ENCODE measurements at places on chromosomes 12 and 14.

DNA sequence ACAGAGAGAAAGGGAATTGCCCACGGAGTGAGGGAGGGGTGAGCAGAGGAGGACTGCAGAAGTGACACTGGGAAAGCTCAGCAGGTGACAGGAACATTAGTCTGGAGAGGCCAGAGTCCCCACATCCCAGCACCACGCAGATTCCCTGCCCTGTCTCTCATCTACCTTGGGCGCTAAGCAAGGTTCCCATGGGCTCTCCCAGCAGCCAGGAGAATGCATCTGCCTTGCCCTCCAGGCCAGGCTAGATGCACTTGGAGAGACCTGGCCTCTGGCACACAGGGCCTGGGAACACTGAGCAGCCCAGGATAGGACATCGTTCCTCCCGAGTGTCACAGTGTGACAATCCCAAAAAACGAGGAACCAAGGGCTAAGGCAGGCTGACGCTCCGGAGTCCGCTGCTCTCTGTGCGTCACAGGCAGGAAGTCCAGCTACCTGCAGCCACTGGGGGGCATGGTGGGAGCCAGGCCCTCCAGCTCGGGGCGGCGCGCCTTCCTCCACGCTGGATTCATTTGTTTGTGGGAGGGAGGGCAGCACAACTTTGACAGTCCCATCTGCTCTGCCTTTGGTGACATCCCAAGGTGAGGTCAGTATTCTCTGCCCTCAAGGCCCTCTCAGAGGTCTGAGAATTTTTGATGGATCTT is 5.4 kb upstream of the NGB start:
- no peak for DNase-seq

DNA sequence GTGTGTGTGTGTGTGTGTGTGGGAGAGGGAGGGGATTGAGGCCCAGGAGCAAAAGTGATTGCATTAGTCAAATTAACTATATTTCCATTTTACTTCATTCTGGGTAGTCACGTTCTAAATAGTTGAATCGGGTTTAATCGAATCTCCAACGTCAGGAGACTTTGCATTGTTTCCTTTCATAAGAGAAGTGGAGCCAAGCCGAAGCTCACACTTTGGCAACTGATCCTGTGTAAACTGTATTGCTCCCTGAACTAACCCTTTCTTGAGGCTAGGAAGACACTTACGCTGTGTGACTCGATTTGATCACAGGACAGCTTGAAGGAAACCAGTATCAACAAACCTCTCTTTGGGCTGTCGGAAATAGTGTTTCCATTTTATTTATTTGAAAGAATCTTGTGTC is 363.4 kb upstream of the ATP2B1 start:
- no peak for DNase-seq

- no peak for DNase-seq
Observed at GRCh38 chr12:80862531-80862930, 75.2 kb downstream of the LIN7A start.

GRCh38 chr14:99937475-99938244 is 127.6 kb upstream of the EVL start:
- DNase-seq = no peak

GRCh38 chr12:108955225-108955835 is 65.5 kb downstream of the SVOP start:
- DNase-seq = no peak

GRCh38 chr14:24673534-24674203 is 39.7 kb upstream of the GZMB start:
- peak; percentile 60 for DNase-seq

- no peak for DNase-seq
Observed at GRCh38 chr12:1691123-1692007, 495 bp downstream of the ADIPOR2 start.

Measured in stimulated activated CD4-positive, alpha-beta T cell treated with anti-CD3 and anti-CD28 coated beads, Interleukin-2, amount 100 ng/mL, for 24 hours (primary cell).